CD4-positive, alpha-beta T cell treated with Interleukin-6 at 100 ng/mL for 8 hours (primary cell): ENCODE measurements at places on chromosomes 2 and 18.

- DNase-seq = no peak
Observed at GRCh38 chr2:65450810-65451209, 18.4 kb upstream of the SPRED2 start.

- DNase-seq = no peak
Observed at GRCh38 chr2:53091183-53091582, 676.4 kb upstream of the CHAC2 start.

DNA sequence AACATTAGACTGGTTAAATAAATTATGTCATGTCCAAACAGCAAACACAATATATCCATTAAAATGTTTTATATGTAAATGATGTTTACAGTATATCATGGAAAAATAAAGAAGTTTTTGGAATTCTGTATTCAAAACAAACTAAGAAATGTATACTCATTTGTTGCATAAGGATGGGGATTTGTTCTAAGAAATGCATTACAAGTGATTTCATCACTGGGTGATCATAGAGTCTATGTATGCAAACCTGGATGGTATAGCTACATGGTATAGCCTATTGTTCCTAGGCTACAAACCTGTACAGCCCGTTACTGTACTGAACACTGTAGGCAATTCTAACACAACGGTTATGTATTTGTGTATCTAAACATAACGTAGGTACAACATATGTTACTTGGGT, 35.1 kb downstream of the ARL5A start:
- DNase-seq = no peak

- no peak for DNase-seq
Observed at GRCh38 chr2:219251656-219252055, 1.4 kb upstream of the TUBA4B start.

- no peak for DNase-seq
Observed at GRCh38 chr18:11108947-11109346, 40.4 kb downstream of the PIEZO2 start.

DNA sequence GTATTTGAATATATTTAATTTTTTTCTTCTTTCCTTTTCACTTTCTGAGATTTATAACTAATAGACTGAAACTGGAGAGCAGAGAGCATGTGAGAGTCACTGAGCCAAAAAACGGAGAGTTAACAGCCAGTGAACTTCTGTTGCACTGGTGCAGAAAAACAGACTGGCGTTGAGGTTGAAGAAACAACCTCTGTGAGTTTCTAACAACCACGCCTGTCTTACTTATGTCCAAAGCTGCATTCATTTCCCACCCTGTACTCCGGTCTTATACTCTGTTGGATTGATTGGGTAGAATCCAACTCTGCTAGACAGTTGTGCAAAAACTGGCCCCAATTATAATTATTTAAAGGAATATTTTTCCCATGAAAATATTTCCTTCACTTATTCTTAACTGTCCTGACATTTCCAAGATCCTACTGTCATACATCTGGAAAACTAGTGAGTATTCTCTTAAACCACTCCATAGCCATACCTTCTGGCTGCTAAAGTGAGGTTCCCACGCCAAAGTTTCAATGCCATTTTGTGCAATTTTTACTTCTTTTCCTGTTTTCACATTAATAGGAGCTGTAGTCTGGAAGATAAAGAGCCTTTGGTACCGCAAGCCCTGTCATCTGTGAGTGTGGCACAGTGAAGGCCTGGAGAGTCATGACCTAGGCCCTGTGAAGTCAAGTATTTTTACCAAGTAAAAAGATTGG, 9.4 kb downstream of the CYP1B1 start:
- DNase-seq = no peak
